Lower lobe of right lung (tissue), 2 donors: ENCODE measurements at places on chromosomes 12 and 14. TPM values are rescaled to one million over a fixed set of nuclear protein-coding genes. Genes with fewer than 3 reads are reported as not detected.

- H3K27ac ChIP-seq: no peak overlapping the region
- no peaks in the 10 kb centered on the region for H3K27me3 ChIP-seq
- peaks cover 6% of the 10 kb centered on the region for H3K36me3 ChIP-seq
- H3K4me1 ChIP-seq: no peaks in the 10 kb centered on the region
- no peak overlapping the region for H3K4me3 ChIP-seq
- no peak for DNase-seq
Measured at GRCh38 chr12:3683670-3684069, 69.2 kb downstream of the CRACR2A start.

GRCh38 chr14:95464103-95464502, 52.3 kb downstream of the SYNE3 start:
- DNase-seq: no peak
- H3K27me3 ChIP-seq: no peaks in the 10 kb centered on the region
- H3K4me1 ChIP-seq: peaks cover 25% of the 10 kb centered on the region
- no peak overlapping the region for H3K4me3 ChIP-seq

- H3K4me3 ChIP-seq: no peak overlapping the region
- no peak overlapping the region for H3K27ac ChIP-seq
- no peaks in the 10 kb centered on the region for H3K4me1 ChIP-seq
- H3K36me3 ChIP-seq: no peaks in the 10 kb centered on the region
Measured at GRCh38 chr14:39762576-39763401, 330.6 kb upstream of the FBXO33 start.

The DDN gene
- total RNA-seq: not detected

- H3K4me3 ChIP-seq: peak overlapping the region; percentile 2
- H3K27ac ChIP-seq: peak overlapping the region; percentile 94
- DNase-seq: no peak
- H3K36me3 ChIP-seq: no peaks in the 10 kb centered on the region
Measured at GRCh38 chr12:122891661-122892525, 4.0 kb downstream of the VPS37B start.

The SDR9C7 gene
- not detected for total RNA-seq

The CACNA2D4 gene
- total RNA-seq: 7.0 TPM

The LRP6 gene
- 47.4 TPM for total RNA-seq

DNA sequence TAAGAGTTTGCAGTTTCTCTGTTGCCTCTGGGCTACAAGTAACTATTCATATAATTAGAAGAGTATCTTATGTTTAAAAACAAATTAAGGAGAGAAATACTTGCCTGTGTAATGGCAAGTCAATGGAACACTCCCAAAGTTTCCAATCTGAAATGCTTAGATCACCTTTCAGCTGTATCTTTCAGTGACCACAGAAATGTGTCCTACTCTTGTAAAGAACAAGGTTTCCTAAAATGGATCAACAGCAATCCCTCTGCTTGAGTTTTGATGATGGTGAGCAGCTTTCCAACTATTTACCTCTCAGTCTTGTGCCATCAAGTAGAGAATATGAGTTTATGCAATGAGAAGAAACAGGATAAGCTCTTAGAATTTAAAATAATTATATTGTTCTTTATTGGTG, 92.9 kb downstream of the ERGIC2 start:
- H3K4me3 ChIP-seq: no peak overlapping the region
- H3K27ac ChIP-seq: no peak overlapping the region
- DNase-seq: no peak
- H3K4me1 ChIP-seq: no peaks in the 10 kb centered on the region
- no peaks in the 10 kb centered on the region for H3K36me3 ChIP-seq

DNA sequence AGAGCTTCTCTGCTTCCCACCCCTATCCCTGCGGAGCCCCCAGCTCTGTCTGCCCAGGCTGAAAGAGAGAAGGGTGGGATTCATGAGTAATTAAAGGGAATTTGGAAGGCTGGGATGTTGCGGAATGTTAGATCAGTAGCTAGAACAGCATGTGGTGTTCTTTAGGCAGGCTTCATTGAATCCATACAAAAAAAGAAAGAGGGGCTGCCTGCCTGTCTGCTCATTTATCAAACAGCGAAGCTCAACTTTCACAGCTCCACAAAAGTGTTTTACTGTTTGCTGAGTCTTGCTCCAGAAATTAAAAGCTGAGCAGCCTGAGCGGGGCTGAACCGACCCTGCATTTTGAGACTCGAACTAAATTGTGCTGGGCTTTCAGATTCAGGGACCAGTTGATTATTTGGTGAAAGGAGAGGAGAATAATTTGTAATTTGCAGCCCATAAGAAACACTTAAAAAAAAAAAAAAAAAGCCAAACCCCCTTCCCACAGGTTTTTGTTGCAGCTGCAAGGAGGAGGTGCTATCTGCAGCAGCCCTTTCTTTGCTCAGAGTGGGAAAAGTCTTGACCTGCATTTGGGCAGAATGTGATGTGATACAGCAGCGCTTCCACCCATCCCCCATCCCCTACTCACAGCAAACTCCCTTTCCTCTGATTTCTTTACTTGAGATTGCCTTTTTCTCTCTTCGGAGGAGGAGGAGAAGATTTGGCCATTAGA, 89.7 kb downstream of the RFX4 start:
- no peak overlapping the region for H3K27ac ChIP-seq
- H3K4me1 ChIP-seq: no peaks in the 10 kb centered on the region
- no peaks in the 10 kb centered on the region for H3K36me3 ChIP-seq
- H3K4me3 ChIP-seq: no peak overlapping the region

DNA sequence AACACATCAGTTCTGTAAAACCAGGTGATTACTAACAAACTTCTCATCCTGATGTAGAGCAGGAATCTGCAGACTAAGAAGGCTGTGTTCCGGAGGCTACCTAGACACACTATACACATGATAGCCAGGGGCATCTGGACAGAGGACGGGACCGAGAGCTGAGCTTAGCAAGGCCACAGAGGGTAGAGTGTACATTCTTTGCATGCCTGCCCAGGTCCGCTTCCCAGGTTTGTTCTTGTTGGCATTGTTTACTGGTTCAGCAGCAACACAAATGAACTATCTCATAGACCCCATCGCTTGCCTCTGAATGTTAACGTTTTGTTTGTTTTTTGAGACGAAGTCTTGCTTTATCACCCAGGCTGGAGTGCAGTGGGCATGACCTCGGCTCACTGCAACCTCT, 17.7 kb upstream of the TEAD4 start:
- H3K27ac ChIP-seq: no peak overlapping the region
- no peak for DNase-seq
- peaks cover 31% of the 10 kb centered on the region for H3K36me3 ChIP-seq

DNA sequence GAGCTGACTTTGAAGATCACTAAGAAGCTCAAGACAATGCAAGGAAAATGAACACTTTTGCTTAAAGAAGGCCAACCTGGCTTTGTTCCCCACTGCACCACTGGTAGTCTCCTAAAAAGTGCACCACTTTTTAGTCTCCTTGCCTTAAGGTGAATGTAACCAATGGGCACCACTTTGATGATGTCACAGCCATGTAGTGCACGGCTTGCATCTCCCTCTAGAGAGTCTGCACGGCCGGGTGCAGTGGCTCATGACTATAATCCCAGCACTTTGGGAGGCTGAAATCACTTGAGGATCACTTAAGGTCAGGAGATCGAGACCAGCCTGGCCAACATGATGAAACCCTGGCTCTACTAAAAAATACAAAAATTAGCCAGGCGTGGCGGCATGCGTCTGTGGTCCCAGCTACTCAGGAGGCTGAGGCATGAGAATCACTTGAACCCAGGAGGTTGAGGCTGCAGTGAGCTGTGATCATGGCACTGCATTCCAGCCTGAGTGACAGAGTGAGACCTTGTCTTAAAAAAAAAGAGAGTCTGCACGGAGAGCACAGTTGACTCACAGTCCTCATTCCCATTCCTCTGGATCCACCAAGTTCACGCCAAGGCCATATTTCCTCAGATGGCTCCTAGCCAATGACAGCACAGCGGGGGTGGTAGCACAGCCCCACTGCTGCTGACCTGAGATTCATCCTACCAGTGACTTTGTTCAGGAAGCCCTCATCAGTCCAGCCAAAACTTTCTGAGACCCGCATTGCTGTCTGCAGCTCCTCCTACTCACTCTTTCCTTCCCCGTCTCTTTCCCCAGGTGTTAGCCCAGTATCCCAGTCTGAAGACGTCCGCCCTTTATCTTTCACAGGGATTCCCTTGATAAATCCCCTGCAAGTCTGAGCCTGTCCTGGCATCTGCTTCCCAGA, 16.5 kb upstream of the IFT81 start:
- H3K27ac ChIP-seq: peak overlapping the region; percentile 75
- H3K36me3 ChIP-seq: no peaks in the 10 kb centered on the region
- H3K4me3 ChIP-seq: no peak overlapping the region
- no peak for DNase-seq

GRCh38 chr14:33068626-33069025, 129.9 kb downstream of the NPAS3 start:
- H3K4me3 ChIP-seq: no peak overlapping the region
- no peaks in the 10 kb centered on the region for H3K36me3 ChIP-seq
- H3K4me1 ChIP-seq: no peaks in the 10 kb centered on the region
- DNase-seq: no peak
- no peak overlapping the region for H3K27ac ChIP-seq

The ARID2 gene
- total RNA-seq: 26.3 TPM

- H3K36me3 ChIP-seq: no peaks in the 10 kb centered on the region
- peaks cover 27% of the 10 kb centered on the region for H3K4me1 ChIP-seq
- no peak for DNase-seq
- H3K27me3 ChIP-seq: no peaks in the 10 kb centered on the region
Measured at GRCh38 chr14:103194256-103195045, 71.2 kb downstream of the TNFAIP2 start.

GRCh38 chr12:94879542-94879941, 124.0 kb downstream of the NDUFA12 start:
- no peak for DNase-seq
- peaks cover 5% of the 10 kb centered on the region for H3K27me3 ChIP-seq
- H3K4me1 ChIP-seq: peaks cover 5% of the 10 kb centered on the region
- no peak overlapping the region for H3K4me3 ChIP-seq
- no peaks in the 10 kb centered on the region for H3K36me3 ChIP-seq
- H3K27ac ChIP-seq: no peak overlapping the region

DNA sequence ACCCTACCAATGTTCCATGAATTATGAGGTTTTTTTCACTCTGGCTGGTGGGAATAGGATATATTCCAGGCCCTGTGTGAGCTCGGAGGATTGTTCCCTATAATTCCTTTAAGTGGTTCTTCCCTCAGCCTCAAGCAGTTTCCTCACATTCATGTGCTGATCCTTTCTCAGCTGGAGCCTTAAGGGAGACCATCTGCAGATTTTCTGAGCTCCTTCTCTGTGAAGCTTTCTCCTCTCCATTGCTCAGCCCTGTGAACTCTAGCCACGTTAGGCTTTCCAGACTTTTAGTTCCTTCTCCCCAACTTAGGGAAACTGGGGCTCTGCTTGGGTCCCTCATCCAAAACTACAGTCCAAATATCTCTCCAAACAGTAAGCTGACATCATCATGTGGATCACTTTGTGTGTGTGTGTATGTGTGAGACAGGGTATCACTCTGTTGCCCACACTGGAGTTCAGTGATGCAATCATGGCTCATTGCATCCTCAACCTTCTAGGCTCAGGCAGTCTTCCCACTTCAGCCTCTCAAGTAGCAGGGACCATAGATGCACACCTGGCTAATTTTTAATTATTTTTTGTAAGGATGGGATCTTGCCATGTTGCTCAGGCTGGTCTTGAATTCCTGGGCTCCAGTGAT, 219.5 kb upstream of the OTX2 start:
- no peaks in the 10 kb centered on the region for H3K27me3 ChIP-seq
- H3K27ac ChIP-seq: no peak overlapping the region
- H3K4me3 ChIP-seq: no peak overlapping the region
- H3K36me3 ChIP-seq: no peaks in the 10 kb centered on the region

DNA sequence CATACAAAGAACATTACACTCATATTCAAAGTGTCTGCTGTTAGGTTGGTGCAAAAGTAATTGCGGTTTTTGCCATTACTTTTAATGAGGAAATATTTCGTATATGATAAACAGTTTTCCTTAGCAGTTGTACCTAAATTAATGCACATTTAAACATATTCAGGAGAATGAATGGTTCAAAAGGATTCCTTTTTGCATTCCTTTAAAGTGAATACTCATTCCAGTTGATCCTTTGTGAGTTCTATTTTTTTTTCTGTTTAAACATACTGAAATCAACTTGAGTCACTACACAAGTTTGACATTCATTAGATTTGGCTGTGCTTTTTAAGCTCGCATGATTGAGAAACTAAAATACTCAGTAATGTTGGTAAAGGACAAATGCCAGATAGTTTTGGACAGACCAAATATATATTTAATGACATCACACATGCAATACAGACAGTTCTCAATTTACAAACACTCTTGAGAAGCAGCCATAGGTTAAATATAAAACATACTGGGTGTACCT, 13.8 kb upstream of the SLC38A2 start:
- H3K27me3 ChIP-seq: no peaks in the 10 kb centered on the region
- no peak for DNase-seq
- H3K36me3 ChIP-seq: no peaks in the 10 kb centered on the region
- H3K4me3 ChIP-seq: peak overlapping the region; percentile 22
- H3K4me1 ChIP-seq: peaks cover 72% of the 10 kb centered on the region
- peak overlapping the region; percentile 66 for H3K27ac ChIP-seq

DNA sequence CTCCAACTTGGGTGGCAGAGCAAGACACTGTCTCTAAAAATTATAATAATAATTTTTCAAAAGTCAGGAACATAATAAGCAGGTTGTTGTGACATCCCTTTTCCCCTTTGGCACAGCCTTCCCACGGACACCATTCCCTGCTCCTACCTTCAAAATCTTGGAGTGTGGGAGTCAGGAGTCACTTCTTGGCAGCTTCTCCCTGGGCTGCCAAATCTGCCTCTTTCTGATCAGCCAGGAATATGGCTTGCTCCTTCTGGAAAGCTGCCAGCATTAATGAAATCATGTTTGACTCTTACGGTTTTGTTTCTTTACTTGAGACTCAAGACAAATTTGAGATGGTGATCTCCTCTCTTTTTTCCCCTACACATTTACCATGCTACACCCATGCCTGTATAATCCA, 391.4 kb upstream of the SYT1 start:
- no peaks in the 10 kb centered on the region for H3K36me3 ChIP-seq
- H3K27ac ChIP-seq: no peak overlapping the region
- no peak for DNase-seq

DNA sequence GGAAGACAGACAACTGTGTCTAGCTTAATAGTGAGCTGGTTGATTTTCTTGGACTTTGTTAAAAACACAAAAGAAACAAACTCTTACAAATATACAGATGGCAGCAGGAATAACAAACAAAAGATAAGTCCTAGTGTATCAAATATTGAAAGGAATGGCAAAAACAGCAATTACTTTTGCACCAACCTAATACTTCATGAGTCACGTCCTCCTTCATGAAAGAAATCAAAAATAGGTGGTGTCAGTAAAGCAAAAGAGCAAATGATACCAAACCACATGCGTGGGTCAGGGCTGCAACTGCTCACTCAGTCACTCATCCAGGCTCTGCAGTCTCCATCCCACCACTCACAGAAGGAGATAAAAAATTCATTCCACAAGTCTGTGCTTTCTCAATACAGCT, 11.8 kb downstream of the ATG14 start:
- no peak overlapping the region for H3K27ac ChIP-seq
- H3K4me1 ChIP-seq: no peaks in the 10 kb centered on the region

The RNASE7 gene
- total RNA-seq: not detected

The NR4A1 gene
- 39.3 TPM for total RNA-seq
